ENCODE measurements at places on chromosomes 12 and 14. TPM values are rescaled to one million over a fixed set of nuclear protein-coding genes. Genes with fewer than 3 reads are reported as not detected.

GPRC5D gene
- not detected for total RNA-seq

PRB2 gene
- not detected for total RNA-seq

TDG gene
- 56.8 TPM for total RNA-seq

GXYLT1 gene
- total RNA-seq, result 3.4 TPM

MYF5 gene
- total RNA-seq, result not detected

OASL gene
- total RNA-seq, result not detected

ATP2B1 gene
- 61.2 TPM for total RNA-seq

FBLN5 gene
- total RNA-seq, result not detected

METTL3 gene
- total RNA-seq, result 90.0 TPM

MYH6 gene
- total RNA-seq, result not detected

C14orf132 gene
- total RNA-seq, result 552 TPM

PDZRN4 gene
- 1.5 TPM for total RNA-seq

FOXG1 gene
- not detected for total RNA-seq

ADAMTS20 gene
- total RNA-seq, result 7.0 TPM

TXNRD1 gene
- total RNA-seq, result 81.1 TPM

MOK gene
- 6.5 TPM for total RNA-seq

CACNA2D4 gene
- total RNA-seq, result not detected

KRT77 gene
- total RNA-seq, result not detected

LMNTD1 gene
- 1.1 TPM for total RNA-seq

All from glutamatergic neuron (in vitro differentiated cells).